ENCODE measurements at places on chromosomes 2 and 18.

- DNase-seq, result no peak
Measured at GRCh38 chr18:42339372-42339771, 384.3 kb downstream of the PIK3C3 start.

DNA sequence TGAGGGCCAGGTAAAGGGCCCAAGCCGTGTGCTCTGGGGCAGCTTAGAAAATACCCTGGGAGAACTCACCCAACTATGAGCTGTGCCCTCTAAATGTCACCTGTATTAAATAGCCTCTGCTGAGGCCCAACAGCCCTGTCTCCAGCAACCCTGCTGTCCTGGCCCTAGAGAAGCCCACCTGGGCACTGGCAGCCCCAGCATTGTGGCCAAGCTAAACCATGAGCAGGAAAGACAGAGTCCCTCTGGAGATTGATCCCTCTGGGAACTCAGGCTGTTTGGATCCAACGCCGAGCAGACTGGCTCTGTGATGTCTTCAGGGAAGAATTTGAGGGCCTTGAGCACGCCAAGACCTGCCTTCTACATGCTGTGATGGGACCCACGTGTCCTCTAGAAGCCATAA, 126.5 kb downstream of the TTC32 start:
- DNase-seq, result no peak

GRCh38 chr2:206192157-206192556, 32.5 kb downstream of the EEF1B2 start:
- DNase-seq, result no peak

DNA sequence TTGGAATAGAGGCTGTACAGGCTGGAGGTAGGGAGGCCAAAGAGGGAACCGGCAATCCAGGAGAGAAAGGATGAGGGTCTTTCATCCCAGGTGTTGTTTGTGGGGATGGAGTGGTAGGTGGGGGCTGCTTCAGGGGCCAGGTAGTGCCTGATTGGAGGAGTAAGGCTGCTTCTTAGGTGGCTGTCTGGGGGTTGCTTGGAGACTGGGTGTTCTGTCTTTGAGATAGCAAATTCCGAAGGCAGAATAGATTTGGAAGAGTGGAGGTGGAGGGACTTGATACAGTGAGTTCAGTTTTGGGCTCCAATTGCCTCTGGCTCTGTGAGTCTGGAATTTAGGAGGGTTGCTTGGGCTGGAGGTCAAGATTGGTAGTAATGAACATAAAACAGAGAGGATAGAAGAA, 5.9 kb downstream of the ZNF532 start:
- DNase-seq, result no peak

DNA sequence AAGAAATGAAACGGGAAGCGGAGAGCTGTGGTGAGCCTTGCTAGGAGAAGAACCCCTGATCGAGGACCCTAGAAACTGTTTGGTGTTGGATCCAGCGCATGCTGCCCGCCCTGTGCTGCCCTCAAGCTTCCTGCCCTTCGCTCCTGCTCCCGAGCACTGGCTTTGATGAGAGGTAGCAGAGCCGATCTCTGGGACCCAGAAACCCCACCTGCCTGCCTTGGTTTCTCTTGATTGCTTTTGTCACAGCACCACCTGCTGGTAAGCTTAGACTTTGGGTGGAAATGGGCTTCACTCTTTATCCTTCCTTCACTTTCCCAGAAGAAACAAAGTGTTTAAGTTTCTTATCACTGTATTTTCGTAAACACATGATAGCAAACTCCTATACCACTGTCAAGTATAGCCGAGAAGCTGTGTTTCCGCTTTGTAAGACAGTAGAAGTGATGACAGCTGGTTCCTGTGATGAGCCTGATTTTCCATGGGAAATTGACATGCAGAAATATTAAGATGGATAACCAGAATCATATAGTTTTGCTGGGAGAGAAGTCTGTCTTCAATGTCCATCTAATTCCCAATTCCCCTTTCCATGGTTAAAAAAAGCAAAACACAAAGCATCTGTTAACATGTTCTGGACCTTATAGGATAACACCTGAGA, 267.4 kb downstream of the PHLPP1 start:
- DNase-seq, result peak; percentile 37

- no peak for DNase-seq
Measured at GRCh38 chr2:189305291-189305943, 125.9 kb upstream of the COL5A2 start.

- no peak for DNase-seq
Measured at GRCh38 chr2:236934656-236935055, 151.0 kb upstream of the COPS8 start.

DNA sequence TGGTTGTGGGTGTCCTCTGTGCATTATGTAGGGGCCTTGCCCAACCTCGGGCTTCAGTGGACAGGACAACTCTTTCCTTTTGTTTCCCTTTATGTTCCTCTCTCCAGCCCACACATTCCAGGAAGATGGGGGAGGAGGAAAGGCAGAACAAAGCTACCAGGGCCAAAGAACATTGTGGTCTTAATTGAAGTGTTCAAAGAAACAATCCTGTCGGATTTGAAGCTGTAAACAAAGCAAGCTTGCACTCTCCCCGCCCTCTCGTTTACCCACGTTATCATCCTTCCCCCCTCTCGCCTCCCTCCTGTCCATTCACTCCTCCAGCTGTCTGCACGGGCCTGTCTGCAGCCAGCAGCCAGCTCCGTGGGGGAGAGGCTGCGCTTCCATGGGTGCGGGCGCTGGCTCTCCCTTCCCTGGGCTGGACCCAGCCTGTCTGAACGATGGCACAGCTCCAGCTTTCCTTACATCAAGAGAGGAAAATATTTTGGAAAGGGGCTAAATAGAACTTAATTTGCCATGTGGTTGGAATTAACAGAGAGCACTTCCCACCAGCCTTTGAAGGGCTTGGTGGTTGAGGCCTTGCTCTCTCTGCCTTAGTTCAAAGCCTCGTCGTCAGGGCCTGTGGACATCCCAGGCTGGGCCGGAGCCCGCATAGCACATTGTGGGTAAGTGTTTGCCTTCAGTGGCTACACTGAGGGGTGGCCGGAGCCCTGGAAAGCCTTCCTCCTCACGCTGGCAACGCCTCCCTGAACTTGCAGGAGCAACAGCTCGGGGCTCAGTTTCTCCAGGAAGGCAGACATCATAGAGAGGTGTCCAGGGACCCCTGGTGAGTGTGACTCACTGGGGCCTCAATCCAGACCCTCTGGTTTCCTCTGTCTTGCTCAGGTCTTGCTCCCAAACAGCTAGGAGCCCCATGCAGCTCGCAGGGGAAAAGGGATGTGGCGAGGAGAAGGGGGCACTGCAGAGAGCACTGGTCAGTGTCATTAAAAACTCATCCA, 60.6 kb upstream of the HS6ST1 start:
- no peak for DNase-seq

- DNase-seq, result no peak
Measured at GRCh38 chr18:74185860-74186259, 37.5 kb downstream of the TIMM21 start.

DNA sequence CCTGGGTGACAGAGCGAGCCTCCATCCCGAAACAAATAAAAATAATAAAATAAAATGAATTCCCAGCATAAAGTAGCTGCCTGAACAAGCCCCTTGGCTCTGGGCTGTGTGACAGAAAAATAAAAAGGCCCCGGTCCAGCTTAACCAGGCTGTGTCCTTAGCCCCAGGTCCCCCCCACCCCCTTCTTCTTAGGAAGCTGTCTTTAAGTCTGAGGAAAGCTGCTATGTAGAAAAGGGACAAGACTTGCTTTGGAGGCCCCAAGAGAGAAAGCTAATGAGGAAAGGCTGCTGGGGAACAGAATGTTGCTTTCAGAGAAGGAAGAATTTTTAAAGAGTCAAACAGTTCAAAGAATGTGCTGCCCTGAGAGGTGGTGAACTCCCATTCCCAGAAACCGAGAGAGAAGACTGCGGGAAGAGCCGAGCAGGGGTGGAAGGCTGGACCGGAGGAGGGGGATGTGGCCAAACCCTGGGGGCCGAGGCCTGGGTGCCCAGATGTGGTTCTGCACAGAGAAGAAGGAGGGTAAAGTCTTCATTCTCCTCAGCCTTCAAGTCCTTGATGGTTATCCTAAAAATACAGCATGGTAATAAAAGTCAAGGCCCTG, 61.9 kb downstream of the CENPO start:
- no peak for DNase-seq

DNA sequence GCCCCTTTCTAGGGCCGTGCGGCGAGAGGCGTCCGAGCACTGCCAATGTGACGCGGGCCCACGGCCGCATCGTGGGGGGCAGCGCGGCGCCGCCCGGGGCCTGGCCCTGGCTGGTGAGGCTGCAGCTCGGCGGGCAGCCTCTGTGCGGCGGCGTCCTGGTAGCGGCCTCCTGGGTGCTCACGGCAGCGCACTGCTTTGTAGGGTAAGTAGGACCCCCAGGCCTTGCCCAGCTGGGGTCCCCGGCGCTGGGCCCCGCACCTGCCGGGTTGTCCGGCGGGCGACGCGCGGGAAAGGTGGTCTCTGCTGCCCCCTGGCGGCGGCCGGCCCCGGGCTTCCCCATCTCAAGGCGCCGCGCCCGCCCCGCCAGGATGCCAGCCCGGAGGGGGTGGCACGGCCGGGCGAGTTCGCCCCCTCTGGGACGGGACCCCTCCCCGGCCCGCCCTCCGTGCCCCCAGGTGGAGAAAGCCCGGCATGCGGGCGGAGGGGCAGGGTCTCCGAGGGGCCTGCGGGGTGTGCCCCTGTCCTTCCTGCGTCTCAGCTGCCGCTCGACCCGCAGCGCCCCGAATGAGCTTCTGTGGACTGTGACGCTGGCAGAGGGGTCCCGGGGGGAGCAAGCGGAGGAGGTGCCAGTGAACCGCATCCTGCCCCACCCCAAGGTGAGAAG, 1.9 kb downstream of the PRSS56 start:
- peak; percentile 45 for DNase-seq

GRCh38 chr18:44803019-44803650, 122.4 kb downstream of the SETBP1 start:
- no peak for DNase-seq

DNA sequence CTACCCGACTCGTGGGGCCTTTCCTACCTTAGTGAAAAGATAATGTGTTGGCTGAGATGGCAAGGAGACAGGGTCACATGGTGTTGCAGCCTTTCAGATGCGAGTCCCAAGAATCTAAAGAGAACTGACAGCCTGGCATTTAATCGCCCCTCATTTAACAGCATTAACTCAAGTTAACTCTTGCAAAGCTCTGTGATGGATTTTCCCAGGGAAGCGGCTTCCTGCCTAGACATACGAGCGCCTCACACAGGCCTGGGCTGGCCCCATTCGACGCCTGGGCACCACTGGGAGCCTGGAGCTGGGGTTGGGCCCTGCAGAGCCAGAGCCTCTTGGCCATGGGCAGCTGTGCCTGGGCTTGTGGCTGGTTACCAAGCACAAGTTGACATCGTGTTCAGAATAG, 140.8 kb downstream of the SEPTIN10 start:
- DNase-seq, result no peak

DNA sequence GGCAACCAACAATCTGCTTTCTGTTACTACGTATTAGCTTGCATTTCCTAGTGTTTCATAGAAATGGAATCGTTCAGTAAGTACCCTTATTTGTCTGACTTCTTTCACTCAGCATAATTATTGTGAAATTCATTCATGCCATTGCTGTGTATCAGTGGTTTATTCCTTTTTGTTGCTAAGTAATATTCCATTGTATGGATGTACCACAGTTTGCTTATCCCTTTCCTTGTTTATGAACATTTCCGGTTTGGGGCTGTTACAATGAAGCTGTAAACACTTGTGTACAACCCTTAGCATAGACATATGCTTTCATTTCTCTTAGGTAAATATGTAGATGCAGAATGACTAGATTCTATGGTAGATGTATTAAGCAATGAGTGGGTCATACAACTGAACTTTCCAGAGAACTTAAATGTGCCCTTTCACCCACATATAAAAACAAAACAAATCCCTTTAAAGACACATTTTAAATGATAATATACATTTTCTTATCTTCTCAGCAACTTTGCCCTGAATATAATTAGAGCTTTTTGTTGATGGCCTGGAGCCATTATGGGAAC, 21.9 kb downstream of the FER1L5 start:
- no peak for DNase-seq

DNA sequence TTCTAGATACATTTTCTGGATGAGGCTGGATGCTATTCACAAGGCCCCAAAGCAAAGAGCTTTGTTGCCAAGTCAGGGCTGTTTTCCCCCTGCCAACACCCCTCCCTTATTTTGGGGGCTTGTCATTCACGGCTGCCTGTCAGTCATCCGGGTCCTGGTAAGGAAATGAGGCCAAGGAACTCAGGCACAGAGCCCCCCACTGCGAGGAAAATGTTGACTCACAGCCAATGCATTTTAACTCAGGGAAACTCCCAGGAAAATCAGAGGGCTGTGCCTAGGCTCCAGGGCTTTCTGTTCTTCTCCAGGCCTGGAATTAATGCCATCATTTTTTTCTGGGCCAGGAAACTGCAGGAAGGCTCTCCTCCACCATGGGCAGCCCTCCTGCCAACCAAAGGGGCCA, 241.1 kb downstream of the SMAD2 start:
- DNase-seq, result no peak

- no peak for DNase-seq
Measured at GRCh38 chr18:73099759-73100158, 232.0 kb upstream of the NETO1 start.

DNA sequence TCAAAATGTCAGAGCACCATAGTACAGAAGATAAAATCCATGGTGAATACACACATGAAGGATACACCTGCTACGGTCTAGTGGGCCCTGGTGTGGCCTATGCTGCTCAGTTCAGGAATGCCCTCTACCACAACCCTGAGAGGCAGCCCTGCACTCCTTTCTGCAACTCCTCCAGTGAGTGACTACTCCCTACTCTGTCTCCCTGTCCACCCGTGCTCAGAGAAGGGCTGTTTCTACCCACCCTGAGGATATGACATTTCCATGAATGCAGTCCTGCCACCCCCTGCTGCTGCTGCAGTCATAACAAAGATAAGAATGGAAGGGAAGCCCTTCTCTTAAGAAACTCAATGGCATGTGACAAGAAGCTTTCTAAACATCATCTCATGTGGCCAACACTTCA, 137.0 kb downstream of the EN1 start:
- DNase-seq, result no peak

- DNase-seq, result peak; percentile 0
Measured at GRCh38 chr2:143581134-143581533, 451.9 kb downstream of the ARHGAP15 start.

DNA sequence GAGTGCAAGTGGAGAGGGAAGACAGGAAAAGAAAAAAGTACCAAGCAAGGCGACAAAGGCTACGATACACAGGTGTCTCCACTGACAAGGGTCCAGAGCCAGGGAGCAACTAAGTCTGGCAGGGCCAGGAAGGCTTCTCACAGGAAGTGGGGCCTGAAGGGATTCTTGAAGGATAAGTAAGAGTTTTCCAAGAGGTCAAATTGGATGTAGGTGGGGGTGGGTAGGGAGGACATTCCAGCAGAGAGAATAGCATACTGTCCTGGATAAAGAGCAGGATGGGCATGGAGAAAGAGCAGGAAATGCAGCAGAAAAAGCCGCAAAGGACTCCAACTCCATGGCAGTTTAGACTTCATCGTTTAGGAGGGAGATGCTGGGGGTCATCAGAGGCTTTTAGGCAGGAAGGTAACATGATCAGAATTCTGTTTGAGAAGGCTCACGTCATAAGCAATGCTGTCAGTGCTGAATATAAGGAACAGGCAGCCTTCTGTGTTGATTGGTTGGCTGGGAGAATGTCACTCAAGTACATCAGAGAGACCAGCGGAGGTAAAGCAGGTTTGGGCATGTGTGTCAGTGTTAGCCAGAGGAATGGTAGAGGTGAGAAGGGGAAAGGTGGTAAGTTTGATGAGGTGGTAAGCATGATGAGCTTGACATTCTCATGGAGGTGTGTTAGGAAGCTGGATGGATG, 35.1 kb downstream of the ARHGAP25 start:
- no peak for DNase-seq

- no peak for DNase-seq
Measured at GRCh38 chr2:232075859-232076258, 114.3 kb downstream of the DIS3L2 start.

GRCh38 chr2:143802242-143802641, 673.0 kb downstream of the ARHGAP15 start:
- no peak for DNase-seq
